HFFc6 (cell line): ENCODE measurements at places on chromosomes 3 and 15.

GRCh38 chr15:95175914-95176658 lies 944.7 kb downstream of the MCTP2 start:
- DNase-seq = no peak

DNA sequence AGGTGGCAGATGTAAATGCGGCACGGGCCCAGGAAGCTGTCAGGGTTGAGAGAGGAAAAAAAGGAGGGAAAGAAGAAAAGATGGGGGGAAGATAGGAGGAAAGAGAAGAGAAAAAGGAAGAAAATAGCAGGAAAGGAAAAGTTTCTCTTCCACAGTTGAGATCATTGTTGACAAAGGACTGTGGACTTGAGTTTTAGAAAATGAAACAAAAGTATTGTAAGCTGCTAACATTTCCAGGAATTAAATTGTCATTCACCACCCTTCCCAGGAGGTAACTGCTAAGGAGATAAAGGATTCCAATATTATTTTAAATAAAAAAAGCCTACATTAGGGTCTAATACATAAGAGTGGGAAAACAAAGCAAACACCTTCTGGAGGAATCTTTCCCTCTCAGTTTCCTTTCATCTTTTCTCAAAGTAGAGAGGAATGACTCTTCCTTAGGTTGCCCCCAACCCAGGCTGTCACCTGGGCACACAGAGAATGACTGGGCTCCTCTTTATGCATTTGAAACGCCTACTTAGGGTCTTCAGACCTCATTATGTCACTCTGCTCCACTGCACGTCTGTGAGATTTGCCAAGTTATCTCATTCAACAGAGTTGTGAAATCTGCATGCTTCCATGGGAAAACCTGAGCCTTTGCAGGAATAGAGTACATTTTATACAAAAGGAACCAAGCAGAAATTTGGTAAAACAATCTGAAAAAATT lies 194.0 kb downstream of the TNIK start:
- DNase-seq = no peak

DNA sequence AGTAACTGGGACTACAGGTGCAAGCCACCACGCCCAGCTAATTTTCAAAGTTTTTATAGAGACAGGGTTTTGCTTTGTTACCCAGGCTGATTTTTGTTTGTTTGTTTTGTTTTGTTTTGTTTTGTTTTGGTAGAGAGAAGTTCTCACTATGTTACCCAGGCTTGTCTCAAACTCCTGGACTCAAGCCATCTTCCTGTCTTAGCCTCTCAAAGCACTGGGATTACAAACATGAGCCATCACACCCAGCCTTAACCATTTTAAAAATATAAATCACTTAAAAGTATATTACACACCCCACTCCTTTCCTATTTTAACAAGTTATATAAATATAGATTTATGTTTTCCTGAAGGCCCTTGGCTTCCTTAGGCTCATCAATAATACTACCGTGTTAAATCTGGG lies 6.5 kb upstream of the DYNC1LI1 start:
- no peak for DNase-seq

DNA sequence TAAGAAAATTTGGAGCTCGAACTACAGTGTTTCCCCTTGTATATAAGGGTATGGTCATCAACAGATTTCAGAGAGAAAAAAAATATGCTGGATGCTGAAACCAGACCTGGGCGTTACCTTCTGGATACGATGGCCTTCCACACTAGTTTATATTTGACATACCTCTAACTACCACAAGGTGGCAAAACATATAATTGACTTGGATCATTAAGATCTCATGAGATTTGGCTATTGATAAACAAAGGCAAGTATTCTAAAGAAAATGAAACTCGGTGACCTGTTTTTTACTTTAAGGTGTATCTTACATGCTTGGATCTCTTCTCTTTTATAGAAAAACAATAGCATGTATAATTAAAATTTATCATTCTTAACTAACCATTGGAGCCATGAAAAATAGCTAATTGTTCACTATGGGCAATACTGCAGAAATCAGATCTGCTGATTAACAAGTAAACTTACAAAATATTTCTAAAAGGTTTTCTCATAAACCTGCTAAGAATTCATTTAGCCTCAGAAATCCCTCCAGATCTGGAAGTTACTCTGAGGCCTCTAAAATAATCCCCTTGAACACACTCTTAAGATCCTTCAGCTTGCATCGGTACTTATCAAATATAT lies 300.6 kb upstream of the KCNH8 start:
- no peak for DNase-seq

- no peak for DNase-seq
Measured at GRCh38 chr3:41986561-41986960, 24.7 kb upstream of the ULK4 start.

GRCh38 chr3:127441764-127442163 lies 148.8 kb downstream of the TPRA1 start:
- DNase-seq = no peak

GRCh38 chr15:83512459-83512858 lies 65.3 kb downstream of the SH3GL3 start:
- DNase-seq = no peak

- DNase-seq = no peak
Measured at GRCh38 chr3:72143966-72144717, 359.2 kb upstream of the PROK2 start.

DNA sequence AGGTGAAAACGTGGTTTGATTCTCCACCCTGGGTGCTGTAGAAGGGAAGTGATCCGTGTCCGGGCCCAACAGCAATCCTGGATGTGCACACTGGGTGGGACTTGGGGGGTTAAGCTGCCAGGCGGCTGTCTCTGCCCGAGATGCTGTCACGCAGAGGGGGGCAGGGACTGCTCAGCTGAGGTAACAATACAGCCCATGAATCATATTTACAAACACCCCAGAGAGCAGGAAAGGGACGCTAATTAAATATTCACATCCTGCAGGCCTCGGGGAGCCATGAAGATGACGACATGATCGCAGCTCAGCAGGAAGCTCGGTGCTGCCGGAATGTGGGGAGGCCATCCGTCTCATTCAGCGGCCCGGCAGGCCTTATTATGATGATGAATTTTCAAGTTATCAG lies 17.9 kb upstream of the CRABP1 start:
- peak; percentile 45 for DNase-seq

DNA sequence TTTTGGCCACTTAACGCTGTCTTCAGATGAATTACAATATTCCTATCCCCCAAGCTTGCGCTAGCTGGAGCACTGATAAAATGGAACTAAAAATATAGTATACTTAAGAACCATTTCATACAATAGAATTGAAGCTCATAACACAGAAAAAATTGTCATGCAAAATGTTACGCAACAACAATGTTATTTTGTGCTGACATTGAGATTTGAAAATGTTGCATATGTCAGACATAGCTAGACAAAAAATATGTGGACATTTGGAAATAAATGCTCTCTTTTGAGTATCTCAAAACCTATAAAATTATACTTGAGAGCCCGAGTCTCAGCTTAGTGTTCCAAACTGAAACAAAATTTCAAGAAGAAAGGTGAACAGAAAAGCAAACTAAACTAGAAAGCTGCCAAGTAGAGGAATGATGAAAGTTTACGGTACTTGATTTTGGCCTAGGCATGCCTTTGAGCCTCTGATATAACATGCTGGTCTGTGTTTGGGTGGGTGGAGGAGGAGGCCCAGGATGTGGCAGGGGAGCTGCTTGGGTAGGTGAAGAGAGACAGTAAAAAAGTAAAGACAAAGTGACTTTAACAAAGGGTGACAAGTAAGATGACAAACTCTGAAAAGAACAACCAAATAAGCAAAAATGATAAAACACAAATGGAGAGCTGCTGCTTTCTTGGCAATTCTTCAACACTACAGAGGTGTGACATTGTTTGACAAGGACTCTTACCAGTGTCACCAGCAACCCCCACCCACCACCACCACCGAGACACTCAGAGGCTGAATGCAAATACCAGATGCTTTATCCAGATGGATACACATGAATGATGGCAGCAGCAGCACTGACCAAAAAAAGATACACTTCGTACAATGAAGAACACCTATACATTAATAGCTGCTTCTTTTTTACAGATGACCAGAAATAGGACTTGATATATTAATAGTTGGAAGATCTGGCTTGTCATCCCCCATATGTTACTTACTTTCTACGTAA lies 129.3 kb upstream of the FEZF2 start:
- DNase-seq = no peak

GRCh38 chr3:45958321-45958791 lies 15.1 kb downstream of the CXCR6 start:
- DNase-seq = peak; percentile 69

- no peak for DNase-seq
Measured at GRCh38 chr3:13289771-13290285, 130.3 kb downstream of the NUP210 start.

- no peak for DNase-seq
Measured at GRCh38 chr3:193971261-193971751, 164.6 kb upstream of the HES1 start.

DNA sequence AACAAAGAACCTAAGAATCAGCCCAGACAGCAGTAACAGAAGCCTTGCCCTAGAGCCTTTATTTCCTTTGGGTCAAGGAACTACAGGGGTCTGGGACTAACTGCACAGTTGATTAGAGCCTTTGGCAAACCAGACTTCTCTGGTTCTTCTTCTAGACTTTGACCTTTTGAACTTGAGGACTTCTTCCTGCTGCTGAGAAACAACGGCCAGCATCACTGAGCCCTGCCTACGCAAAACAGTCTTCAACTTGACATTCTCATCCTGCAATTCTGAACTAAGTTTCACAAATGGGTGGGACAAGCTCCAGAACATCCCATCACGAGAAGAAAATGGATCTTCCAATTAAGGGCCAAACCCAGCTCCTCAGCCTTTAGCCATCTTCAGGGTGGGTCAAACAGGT lies 31.4 kb downstream of the CMTM6 start:
- DNase-seq = no peak

GRCh38 chr15:54990793-54991192 lies 205.9 kb downstream of the RSL24D1 start:
- no peak for DNase-seq

GRCh38 chr3:141498598-141499223 lies 11.9 kb downstream of the RASA2 start:
- no peak for DNase-seq

DNA sequence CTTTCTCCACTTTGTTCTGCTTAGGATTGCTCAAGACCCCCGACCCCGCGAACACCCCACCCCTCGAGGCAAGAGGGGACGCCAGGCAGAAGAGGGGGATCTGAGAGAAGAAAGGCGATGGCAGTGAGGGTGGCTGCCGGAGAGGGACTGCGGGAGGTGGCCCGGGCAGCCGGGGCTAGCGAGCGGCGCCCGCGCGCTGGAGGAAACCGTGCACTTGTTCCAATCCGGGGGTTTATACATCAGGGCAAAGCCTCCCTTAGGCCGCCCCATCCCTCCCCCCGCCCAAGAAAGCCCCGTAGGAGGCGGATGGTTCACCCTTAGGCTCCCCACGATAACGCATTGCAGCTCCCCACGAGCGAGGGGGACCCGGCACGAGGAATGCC lies 475 bp downstream of the ERC2 start:
- DNase-seq = no peak

GRCh38 chr15:57462381-57462780 lies 86.1 kb downstream of the CGNL1 start:
- no peak for DNase-seq

DNA sequence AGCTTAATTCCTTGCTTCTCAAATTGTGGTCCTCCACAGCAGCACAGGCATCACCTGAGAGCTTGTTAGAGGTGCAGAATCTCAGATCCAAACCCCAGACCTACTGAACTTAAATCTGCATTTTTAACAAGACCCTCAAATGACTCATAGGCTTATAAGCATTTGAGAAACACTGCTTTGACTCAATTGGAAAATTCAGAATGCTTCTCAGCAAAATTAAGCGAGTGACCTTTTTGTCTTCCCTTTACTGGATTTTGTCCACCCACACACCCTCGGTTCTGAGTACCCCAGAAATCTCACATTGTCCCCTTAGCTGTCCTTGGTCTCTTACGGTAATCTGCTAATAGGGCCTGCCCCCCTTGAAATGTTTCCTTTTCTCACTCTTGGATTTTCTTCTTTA lies 17.9 kb downstream of the CD80 start:
- no peak for DNase-seq

- no peak for DNase-seq
Measured at GRCh38 chr3:108088697-108089096, 2.1 kb downstream of the CD47 start.

DNA sequence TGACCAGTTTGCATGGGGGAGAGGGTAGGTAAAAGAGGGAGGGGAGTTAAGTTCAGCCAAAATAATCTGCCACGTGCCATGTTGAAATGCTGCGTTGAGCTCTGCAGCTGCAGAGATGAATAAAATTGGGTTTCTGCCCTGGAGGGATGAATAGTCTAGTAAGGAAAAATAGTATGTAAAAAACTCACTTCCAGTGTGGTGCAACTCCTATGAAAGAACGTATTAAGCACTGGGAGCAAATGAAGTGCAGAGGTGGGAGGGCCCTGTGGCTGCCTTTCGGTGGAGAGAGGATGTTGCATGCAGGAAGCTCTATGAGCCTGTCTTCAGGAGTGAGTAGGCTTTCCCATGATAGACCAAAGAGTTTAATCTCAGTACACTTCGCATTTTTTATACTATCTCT lies 8.6 kb downstream of the CEP63 start:
- no peak for DNase-seq

- DNase-seq = no peak
Measured at GRCh38 chr3:147458995-147459704, 50.0 kb downstream of the ZIC1 start.

DNA sequence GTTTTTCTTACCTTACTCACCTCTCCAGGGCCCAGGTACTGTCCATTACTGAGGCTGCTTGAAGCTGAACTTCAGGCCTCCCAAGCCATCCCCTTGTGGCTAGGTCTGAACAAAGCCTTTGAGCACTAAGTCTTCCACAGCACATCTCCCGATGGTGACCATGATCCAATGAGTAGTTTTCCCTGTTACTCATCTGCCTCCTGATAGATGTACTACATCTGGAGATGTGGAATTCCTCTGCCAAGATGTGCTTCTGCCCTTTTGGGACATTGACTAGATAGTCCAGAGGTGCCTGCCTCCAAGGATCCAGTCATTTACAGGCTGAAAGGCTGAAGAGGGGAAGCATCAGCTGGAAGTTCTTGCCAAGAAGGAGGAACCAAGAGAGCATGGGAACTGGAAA lies 28.9 kb upstream of the SLC35G2 start:
- DNase-seq = no peak

DNA sequence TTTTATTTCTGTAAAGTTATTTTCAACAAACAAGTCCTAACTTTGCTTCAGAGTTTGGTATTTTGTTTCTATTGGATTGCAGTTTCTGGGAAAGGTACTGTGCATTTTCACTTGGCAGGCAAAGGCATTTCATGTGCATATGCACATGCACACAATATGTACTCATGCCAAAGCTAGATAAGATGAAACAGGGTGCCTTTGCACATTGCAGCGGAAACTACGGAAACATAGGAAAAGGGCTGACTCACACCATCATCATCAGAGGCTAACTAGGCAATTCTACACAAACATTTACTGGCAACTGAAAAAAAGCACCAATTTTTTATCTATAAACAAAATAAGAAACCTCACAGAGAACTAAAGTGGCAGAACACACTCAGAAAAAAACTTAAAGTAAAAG lies 550.6 kb upstream of the NECTIN3 start:
- DNase-seq = peak; percentile 85
